ENCODE measurements at places on chromosomes 2 and 18. TPM values are rescaled to one million over a fixed set of nuclear protein-coding genes. Genes with fewer than 3 reads are reported as not detected.

DNA sequence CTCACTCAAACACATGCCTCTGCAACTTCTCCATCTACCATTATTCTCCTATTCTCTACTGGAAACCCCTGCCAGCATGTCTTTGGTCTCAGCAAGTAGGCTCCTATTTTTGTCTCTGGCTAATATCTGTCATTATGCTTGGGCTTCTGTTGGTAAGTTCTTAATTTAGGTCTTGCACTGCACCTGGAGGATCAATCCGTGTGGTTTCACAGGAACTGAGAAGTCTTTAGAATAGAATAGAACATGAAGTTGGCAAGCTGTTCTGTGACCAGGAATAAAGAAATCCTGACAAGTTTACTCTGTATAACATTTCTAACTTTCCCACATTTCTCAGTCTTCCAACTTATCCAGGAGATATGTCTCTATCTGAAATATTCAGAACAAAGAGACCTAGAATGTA, 219.5 kb upstream of the GYPC start:
- DNase-seq, result no peak

Gene TRPM8
- 17.3 TPM for total RNA-seq

- peak; percentile 96 for DNase-seq
These were observed 190.0 kb downstream of the NAPG start for GRCh38 chr18:10715791-10716190.

Gene SEMA4F
- 26.5 TPM for total RNA-seq

Data from umbilical cord (tissue), 2 donors.